ENCODE measurements at places on chromosomes 16 and 17.

GRCh38 chr16:21937336-21937829, 15.8 kb upstream of the UQCRC2 start:
- DNase-seq, result no peak

- DNase-seq, result no peak
These were observed 129.5 kb downstream of the CDH13 start for GRCh38 chr16:82756283-82756599.

GRCh38 chr17:72358465-72358864, 237.6 kb downstream of the SOX9 start:
- no peak for DNase-seq

GRCh38 chr17:52157603-52158449, 688 bp downstream of the CA10 start:
- no peak for DNase-seq

DNA sequence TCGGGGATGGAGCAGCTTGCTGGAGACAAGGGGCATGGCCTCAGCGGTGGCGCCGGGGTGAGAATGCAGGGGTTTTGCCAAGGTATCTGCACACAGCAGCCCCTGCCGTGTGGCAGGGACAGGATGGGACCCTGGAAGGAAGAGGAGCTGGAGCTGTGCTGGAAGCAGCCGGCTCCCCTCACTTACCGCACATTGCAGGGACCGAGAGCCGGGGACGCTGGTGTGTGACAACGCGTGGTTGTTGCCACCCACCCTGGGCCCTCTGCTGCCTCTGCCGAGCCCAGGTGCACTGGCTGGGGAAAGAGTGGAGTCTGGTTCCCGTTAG, 3.0 kb downstream of the NUBP2 start:
- DNase-seq, result no peak

GRCh38 chr16:67928561-67929364, 2.9 kb downstream of the CTRL start:
- DNase-seq, result peak; percentile 76

- no peak for DNase-seq
These were observed 29.6 kb upstream of the MMD start for GRCh38 chr17:55451203-55451641.

DNA sequence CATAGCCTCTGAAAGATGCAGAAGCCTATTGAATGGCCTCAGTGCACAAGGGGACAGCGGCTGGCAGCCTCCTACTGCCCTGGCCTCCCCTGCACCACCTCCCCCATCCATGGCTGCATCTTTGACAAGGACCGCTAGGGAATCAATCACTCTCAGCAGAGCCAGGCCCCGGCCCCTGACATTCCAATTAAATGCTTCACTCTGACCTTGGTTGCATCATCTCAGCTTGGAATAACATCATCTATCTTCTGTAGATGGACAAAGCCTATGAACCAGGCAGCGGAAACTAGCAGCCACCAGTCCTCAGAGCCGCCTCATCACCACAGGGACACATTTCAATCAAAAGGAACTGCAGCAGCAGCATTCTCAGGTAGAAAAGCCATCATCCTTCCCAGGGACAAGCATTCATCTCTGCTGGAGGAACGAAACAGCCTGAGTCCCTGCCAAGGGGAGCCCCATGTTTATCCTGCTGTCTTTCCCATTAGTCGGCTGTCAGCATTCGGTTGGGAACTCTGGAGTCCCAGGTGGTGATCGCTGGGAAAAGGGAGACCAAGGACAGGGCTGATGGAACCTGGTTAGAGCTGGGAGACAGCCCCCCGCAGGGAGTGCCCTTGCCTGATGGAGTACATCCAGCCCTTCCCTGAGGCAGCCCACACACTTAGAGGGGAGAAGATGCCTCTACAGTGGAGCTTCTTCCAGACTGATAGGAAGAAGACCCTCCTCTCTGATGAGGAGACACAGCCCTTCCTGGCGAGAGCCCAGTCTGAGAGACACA, 11.5 kb upstream of the TMEM132E start:
- no peak for DNase-seq

DNA sequence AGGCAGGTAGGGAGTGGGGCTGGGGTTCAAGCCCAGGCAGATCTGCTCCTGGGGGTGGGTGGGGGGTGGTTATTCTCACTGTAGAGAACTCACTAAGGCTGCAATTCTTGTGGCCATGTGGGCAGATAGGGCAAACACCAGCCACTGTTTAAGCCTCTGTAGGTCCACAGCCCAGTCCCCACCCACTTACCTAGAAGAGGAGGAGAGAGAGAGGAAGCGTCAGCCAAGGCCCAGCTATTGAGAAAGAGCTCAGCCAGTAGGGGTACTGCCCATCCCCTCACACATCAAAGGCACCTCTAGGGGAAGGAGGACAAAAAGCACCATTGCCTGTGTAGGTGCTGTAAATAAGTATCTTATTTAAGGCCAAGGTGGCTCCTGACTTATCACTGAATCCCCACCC, 12.9 kb downstream of the KRT16 start:
- DNase-seq, result no peak

GRCh38 chr17:78146881-78147280, 696 bp downstream of the C17orf99 start:
- DNase-seq, result no peak

- no peak for DNase-seq
These were observed 4.3 kb upstream of the GSG1L start for GRCh38 chr16:28067604-28068379.

GRCh38 chr17:34169496-34169895, 85.6 kb upstream of the CCL2 start:
- DNase-seq, result no peak

DNA sequence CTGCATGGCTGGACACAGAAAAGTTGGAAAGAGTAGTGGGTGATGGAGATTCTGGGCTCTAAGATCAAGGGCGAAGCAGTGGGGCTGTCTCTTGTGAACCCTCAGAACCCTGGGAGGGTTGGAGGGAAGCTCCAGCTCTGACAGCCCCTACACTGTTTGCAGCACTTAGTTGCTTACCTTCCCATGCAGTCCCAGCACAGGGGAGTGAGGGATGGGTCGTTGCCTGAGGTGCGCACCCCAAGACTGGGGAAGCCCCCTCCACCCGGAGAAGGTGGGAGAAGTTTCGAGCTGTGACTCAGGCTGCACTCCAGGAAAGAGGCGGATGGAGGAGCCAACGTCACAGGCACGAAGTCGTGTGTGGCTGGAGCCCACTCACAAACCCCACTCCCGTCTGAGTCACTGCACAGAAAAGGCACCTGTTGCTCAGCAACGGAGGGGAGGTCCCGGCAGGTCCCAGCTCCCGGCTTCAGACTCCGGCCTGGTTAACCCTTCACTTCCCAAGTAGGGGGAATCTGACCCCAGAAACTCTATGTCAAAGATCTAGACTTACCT, 60.1 kb downstream of the AIPL1 start:
- peak; percentile 34 for DNase-seq

- DNase-seq, result no peak
These were observed 18.2 kb downstream of the IL34 start for GRCh38 chr16:70664325-70665112.

DNA sequence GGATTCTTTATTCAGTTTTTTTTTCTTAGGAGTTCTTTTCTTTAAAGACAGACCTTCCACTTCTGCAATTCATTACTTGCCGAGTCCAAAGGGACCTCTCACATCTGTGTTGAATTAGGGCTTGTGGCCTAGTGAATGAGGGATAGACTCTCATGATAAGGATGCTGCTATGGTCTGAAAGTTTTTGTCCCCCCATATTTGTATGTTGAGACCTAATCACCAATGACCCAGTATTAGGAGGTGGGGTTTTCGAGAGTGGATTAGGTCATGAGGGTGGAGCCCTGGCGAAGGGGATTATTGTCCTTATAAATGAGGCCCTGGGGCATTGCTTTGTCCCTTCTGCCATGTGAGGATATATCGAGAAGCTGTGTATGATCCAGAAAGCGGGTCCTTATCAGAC, 9.5 kb downstream of the KRT12 start:
- no peak for DNase-seq

GRCh38 chr17:35170968-35171771, 23.0 kb downstream of the SLC35G3 start:
- DNase-seq, result peak; percentile 16

DNA sequence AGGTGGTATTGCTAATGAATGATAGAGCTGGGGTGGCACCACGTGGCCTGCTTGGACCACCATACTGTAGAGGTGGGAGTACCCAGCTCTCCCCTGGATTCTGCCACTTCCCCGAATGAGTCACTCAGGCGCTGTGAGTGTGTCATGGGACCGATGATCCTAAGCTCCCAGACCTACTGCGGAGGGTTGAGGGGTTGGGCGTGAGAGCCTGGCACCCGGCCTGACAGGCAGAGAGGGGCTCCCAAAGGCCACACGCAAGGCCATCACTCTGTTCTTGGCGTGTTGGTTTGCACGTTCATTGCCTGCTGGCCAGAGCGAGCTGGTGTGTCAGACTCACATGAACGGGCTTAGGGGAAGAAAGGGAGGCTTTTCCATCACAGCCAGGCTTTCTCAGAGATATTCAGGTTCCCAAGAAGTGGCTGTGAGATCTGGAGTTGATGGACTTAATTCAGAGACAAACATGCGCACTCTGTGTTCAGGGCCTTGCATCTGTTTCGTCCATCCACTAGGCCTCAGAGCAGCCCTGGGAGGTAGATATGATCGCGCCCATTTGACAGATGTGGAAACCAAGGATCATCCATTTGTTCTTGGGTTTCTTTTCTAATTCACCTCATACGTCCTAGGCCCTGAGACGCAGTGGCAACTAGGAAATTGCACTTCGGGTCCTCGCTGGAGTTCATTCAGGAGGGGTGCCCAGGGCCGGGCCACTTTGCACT, 41.4 kb downstream of the CMIP start:
- no peak for DNase-seq

DNA sequence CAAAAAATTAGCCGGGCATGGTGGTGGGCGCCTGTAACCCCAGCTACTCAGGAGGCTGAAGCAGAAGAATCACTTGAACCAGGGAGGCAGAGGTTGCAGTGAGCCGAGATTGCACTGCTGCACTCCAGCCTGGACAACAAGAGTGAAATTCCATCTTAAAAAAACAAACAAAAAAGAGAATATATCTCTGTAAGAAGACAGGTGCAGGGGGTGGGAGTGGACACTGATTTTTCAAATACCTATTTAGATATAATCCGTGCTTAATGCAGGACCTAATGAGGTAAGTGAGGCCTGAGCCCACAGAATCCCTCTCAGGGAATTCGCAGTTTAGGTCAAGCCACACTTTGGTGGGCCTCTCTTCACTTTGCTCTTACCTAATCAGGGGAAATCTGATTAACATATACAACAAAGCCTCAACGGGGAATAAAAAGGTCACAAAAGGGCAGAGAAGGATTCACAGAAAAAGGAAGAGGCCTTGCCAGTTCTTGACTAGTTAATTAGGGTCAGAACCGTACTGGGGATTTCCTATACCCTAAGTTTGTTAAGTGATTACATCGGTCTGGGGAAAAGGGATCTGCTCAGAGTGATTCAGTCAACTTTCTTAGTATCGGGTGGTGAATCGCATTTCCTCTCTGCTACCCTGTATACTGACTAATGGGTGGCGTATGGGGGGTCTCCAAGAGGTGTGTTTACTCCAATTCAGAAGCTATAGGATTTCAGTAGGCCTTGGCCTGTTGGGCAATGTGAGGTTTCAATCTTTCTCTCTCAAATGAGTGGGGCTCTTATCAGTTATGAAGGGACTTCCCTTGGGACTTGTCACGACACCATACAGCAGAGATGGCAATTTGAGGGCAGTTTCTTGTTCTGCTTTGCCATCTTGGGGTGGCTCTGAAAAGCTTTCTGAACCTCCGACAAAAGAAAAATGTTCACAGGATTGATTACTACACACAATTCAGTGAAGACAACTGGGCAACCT, 1.9 kb upstream of the NFAT5 start:
- DNase-seq, result peak; percentile 55

GRCh38 chr17:63395075-63395805, 50.9 kb downstream of the CYB561 start:
- no peak for DNase-seq

DNA sequence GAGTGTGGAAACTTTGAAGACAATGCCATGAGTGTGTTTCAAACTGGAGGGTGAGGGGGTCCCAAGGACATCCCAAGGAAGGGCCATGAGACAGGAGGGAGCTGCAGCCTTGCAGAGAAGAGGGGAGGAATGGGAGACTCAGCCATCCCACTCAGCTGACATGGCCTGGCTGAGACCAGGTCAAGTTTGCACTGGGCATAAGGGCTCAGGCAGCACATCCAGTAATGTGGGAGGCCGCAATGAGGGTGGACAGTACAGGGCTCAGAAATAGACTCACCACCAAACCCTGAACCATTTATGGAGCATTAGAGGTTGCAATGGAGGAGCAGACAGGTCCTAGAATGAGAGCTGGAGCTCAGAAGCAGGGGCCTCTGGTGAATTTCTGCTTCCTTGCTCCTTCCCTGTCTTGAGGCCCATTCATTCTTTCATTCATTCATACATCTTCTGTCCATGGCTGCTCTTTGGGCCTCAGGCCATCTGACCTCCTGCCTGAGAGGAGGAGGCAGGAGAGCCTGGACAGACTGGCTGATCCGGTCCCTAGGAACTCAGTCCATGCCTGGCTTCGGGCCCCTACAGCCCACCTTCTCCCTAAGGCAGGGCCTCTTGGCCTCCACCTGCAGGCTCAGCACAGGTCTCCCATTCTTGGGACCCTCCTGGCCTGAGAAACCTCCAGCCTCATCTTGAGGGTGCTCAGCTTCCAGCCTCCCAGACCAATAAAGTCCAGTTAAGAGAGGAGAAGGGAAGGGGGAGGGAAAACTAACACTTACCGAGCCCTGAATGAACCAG, 70.5 kb upstream of the CDH5 start:
- DNase-seq, result no peak

DNA sequence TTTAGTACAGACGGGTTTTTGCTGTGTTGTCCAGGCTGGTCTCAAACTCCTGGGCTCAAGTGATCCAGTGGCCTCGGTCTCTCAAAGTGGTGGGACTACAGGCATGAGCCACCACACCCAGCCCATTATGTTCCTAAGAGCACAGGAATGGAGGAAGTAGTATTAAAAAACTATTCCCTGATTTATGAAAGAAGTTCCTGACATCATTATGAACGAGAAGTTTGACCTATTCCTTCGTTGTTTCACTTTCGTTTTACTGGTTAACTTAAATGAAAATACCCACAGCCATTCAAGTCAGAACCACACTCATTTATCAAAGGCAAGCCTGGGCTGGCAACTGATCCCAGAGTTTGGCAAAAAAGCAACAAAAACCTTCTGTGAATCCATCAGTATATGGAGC, 13.5 kb upstream of the CBX4 start:
- no peak for DNase-seq

GRCh38 chr16:57304169-57305061, 19.9 kb upstream of the PLLP start:
- no peak for DNase-seq

- DNase-seq, result no peak
These were observed 4.3 kb upstream of the CPSF4L start for GRCh38 chr17:73265646-73266640.

- DNase-seq, result no peak
These were observed 23.9 kb downstream of the SNN start for GRCh38 chr16:11692171-11692570.

DNA sequence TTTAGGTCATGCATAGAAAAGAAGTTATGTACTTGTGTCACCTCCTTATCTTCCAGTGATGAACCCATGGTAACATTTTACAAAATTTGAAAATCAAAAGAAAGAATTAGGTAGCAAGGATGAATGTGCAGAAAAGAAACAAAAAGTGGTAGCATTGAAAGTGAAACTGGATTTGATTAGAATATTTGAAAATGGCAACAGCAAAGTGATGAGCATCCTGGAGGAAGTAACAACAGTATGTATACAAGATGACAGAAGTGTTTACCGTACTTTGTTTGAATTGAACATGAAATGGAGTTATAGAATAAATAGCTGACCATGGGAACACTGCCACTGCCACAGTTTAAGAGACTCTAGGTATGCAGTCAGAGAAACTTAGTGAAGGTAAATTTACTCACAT, 1313.1 kb downstream of the CDH11 start:
- no peak for DNase-seq
